ENCODE measurements at places on chromosomes 1 and 21.

- no peak for DNase-seq
Observed at GRCh38 chr1:9166289-9167235, 37.7 kb upstream of the GPR157 start.

GRCh38 chr1:90359994-90360393, 357.1 kb downstream of the BARHL2 start:
- DNase-seq: no peak

- no peak for DNase-seq
Observed at GRCh38 chr1:50491142-50491541, 67.9 kb upstream of the DMRTA2 start.

DNA sequence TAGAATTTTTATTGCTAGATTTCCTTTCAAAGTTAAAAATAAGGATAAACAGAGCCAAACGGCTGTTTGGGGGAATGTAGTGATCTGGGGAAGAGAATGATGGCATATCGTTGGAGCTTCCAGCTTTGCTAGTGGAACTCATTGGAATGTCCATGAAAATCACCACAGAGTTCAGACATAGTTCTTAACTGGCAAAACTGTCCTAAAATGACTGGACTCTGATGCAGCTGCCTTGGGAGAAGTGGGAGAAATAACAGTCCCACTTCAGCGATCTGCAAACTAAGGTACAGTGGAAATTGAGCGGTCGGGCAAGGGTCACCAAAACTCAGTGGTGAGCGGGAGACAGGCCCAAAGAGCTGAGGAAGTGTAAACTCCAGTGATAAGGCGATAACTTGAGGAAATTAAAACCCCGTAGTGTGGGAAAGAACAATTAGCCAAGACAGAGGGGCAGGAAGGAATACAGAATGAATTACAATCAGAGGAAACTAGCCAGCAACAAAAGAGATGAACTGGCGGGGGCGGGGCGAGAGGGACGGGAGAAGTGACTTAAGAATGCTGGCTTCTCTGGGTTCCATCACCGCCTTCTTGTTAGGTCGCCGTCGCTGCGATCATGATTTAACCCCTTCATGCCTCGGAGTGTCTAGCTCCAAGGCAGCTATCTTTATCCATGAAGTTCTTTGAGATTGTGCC, 89.8 kb upstream of the ARHGAP29 start:
- DNase-seq: no peak

DNA sequence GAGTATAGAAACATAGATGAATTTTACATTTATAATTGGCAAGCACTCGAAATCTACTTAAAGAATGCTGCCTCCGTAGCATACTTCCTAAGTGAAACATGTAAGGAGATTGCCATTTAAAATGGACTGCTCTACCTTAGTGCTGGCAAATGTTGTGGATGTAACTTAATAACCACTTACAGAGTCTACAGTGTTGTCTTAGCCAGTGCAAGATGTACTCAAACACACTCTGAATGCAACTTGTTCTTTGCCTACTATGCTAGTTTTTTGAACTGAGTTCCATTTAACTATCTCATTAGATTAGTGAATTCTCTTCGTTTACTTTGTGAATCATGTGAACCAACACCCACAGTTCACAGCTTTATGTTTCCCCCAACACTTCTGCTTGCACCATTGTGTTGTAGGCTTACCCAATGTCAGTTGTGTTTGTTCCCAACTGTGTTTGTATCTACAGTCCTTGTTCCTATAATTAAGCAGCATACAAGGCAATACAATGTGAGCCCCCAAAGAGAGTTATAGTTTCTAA, 345.5 kb upstream of the LYPLAL1 start:
- no peak for DNase-seq

- DNase-seq: no peak
Observed at GRCh38 chr1:225423518-225423855, 4.4 kb downstream of the LBR start.

DNA sequence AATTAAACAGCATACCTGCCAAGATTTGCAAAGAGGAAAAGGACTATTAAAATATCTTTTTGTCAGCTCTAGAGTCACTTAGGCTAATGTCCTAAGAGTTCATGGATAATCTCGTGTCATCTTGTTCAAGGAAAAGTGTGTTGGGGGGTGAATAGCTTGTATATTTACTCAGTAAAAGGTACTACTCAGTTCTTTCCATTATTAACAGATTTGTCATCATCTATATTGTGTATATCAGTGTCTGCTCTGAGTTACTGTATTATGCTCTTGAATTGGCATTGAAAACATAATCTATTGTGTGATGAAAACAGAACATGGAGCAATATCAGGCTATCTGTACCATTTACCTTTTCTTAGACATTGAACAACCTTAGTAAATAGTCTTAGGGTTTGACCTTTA, 41.9 kb downstream of the SMG7 start:
- DNase-seq: no peak

DNA sequence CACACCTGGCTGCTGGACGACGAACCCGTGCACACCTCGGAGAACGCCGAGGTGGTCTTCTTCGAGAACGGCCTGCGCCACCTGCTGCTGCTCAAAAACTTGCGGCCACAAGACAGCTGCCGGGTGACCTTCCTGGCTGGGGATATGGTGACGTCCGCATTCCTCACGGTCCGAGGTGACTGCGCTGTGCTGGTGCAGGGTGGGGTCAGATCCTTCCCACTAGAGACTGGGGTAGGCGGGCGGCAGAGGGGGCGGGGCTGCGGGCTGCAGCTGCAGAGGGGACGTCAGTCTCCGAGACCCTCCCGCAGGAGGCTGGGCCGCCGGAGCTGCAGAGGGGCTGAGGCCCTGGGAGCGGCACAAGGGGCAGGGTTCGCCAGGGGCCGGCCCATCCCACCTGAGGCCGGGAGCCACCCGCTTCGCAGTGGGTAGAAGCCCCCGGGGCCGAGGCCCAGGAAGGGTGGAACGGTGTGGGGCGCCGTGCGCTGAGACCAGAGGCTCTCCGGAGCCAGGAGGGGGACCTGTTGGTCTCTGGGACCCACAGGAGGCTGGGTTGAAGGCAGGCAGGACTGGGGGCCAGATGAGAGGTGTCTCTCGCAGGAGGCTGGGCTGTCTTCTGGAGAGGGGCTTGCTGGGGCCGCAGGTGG, 90.6 kb downstream of the TRIM11 start:
- no peak for DNase-seq

GRCh38 chr1:166271151-166271538, 104.3 kb upstream of the FAM78B start:
- no peak for DNase-seq

GRCh38 chr1:147892216-147892615, 10.4 kb upstream of the GJA8 start:
- DNase-seq: no peak

GRCh38 chr1:7339953-7340352, 431.1 kb upstream of the VAMP3 start:
- no peak for DNase-seq

- no peak for DNase-seq
Observed at GRCh38 chr21:30268608-30269197, 14.0 kb downstream of the KRTAP24-1 start.

DNA sequence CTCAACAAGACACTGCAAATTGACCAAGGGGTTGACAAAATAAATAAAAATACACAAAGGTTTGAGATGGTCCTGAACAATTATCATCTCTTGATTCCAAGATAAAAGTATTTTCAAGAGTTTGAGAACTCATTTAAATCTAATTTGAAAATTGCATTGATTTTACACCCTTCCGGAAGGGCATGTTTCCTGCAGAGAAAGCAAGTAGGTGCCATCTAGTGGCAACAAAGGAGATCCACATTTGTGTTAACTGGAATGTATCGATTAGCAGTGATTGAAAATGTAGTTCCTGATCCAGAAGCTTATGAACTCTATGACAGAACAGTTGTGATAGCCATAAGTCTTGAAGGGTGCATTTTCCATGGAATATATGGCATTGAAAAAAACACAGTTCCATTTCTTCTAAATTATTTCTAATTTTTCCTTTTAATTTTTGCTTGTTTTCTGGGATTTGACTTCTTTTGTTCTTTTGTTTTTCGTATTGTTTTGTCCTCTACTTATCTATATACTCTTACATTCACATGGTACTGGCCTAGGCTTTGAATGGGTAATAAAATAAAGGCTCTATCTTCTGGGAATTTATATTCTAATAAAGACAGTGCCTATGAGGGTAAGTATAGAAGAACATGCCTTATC, 143.7 kb downstream of the DNM3 start:
- no peak for DNase-seq

DNA sequence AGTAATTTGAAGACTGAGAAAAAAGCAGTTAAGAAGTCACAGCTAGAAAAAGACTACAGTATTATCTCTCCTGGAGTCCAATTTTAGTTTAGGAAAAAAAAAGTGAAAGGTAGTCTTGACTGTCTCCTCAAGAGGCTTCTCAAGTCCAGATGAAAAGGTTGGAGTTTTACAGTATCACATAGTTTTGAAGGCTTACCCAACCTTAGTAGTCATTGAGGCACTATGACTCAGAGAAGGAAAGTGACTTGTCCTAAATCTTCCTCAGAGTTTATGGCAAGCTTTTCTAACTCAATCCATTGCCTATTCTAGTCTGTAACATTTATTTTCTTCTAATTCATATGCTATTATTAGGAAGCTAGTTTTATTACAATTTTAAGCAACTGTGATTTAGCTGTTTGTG, 174.9 kb downstream of the DPYD start:
- DNase-seq: no peak

GRCh38 chr21:16519036-16519435, 789.3 kb downstream of the USP25 start:
- DNase-seq: no peak

DNA sequence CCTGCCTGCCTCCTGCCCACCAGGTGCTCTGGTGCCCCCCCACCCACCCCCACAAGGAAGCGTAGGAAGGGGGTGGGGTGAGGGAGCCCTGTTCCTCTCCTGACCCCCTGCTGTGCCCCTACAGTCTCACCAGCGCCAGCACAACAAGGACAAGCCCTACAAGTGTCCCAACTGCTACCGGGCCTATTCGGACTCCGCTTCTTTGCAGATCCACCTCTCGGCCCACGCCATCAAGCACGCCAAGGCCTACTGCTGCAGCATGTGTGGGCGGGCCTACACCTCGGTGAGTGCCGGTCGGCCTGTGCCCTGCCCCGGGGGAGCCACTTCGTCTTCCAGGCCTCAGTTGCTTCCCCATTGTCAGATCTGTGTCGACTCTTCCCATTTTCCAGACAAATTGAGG, 25.9 kb downstream of the A3GALT2 start:
- DNase-seq: no peak

- DNase-seq: no peak
Observed at GRCh38 chr1:61687901-61688300, 37.0 kb downstream of the TM2D1 start.

GRCh38 chr1:46128344-46128743, 4.1 kb downstream of the PIK3R3 start:
- DNase-seq: no peak

DNA sequence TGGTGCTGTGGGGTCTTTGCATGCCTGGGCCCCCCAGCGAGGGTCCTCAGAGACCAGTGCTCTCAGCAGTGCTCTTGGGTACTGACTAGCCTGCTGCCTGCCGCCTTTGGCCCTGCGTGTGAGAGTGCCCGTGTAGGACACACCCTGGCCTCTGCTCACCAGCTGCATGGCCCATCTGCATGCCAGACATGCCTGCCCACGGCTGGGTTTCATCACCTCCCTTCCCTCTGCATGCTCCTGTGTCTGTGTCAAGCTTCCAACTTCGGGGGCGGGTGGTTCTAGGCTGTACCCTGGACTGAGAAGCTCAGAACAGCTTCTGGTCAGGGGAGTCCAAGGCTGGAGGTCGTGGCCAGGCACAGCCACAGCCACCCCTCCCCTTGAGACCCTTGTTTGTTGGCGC, 56.9 kb downstream of the PTPRF start:
- no peak for DNase-seq

GRCh38 chr1:59798600-59798999, 16.1 kb upstream of the HOOK1 start:
- DNase-seq: no peak

DNA sequence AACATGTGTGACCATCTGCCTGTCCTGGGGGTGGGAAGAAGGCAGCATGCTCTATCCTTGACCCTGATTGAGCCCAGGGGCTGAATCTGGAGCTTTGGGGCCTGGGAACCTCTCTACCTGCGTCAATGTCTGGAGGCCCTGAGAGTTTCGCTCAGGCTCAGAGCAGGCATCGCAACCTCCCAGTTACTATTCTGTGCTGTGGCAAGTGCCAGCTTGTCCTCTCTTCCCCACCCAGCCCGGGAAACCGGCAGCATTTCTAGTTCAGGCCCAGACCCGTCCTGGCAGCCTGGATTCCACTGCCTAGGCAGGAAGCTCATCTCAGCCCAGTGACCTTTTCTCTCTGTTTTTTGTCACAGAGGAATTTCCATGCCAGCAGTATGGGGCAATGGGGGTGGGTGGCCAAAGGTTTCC, 10.0 kb upstream of the IRF6 start:
- no peak for DNase-seq

GRCh38 chr21:16192902-16193301, 463.1 kb downstream of the USP25 start:
- DNase-seq: no peak

DNA sequence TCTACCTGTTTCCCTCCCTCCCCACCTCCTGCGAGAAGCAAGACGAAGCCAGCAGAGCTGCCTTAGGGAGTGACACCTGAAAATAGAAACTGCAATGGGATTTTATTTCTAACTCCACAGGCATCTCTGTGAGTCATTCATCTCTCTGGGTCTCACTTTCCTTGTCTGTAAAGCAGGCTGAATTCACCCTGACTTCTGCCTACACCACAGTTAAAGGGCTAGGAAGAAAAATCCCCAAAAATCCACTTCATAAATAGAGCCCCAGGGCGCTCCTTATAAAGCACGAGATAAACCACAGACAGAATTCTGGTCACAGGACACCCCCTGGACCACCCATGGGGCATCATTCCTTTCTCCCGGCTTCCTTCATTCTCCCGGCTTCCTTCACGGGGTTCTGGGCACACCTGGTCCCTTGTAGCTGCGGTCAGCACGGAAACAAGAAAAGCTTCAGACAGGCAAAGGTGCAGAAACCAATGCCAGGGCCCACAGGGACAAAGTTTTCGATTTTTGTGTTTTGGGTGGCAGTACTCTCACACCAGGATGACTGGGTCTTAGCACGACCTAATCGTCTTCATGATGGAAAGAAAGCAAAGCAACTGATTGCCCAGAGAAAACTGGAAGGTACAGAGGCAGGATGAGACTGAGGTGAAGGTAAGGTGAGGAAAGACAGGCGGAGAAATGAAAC, 2.8 kb upstream of the H6PD start:
- no peak for DNase-seq

GRCh38 chr1:23286401-23286800, 57.7 kb downstream of the HNRNPR start:
- DNase-seq: no peak

- no peak for DNase-seq
Observed at GRCh38 chr21:25400427-25400826, 206.9 kb downstream of the MRPL39 start.

DNA sequence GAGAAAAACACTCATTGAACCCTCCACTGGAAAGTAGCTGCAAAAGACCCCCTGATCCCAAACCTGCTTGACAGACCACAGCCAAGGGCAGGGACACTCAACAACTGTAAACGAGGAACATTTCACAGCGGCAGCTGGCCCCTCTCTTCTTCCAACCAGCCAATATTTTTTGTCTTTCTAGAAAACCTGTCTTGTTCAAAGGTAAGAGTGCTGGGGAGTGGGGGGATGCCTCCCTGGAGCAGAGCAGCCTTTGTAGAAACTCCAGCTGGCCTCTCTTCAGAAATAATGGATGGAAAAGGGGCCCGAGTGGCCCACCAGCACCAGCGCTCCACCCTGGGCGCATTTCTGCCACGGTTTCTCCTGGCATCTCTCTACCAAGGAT, 384.0 kb downstream of the RRAGC start:
- no peak for DNase-seq
